ENCODE measurements at places on chromosomes 3 and 15.

- DNase-seq: no peak
Measured at GRCh38 chr3:152480282-152480953, 211.7 kb downstream of the MBNL1 start.

- DNase-seq: no peak
Measured at GRCh38 chr3:62621925-62622324, 248.6 kb upstream of the FEZF2 start.

DNA sequence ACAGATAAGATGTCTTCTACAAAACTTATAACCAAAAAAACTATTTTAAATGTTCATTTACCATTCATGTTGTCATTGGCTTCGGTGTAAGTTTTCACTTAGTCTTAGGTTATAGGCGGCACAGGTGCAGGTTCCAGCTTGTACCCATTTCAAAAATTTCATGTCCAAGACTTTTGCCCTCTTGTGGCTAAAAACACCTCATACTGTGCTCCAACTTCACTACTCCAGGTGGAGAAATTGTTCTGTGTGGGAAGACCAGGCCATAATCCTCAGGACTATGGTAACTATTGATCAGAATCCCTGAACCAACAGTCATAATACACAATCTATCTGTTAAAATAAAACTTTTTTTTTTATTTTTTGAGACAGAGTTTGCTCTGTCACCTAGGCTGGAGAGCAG, 95.2 kb upstream of the ATP11B start:
- no peak for DNase-seq

DNA sequence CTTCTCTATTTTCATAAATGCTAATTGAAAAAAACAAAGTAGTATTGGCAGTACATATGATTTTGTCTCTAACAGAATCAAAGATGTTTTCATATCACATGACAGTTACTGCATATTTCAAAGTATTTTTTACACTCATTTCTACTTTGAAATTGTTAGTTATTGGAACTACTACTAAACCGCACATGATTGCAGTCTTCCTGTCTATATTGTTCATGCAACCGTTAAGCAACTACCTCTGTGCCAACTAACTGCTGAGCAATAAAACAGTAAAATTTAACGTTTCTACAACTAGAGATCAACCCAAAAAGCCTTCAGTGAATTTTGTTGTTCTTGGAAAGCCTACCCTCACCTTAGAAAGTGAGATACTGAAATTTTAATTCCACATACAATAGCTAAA, 64.2 kb downstream of the DMXL2 start:
- DNase-seq: no peak

- DNase-seq: no peak
Measured at GRCh38 chr3:39812537-39812936, 3.1 kb downstream of the MYRIP start.

GRCh38 chr3:13509059-13509815, 29.1 kb downstream of the HDAC11 start:
- DNase-seq: no peak

DNA sequence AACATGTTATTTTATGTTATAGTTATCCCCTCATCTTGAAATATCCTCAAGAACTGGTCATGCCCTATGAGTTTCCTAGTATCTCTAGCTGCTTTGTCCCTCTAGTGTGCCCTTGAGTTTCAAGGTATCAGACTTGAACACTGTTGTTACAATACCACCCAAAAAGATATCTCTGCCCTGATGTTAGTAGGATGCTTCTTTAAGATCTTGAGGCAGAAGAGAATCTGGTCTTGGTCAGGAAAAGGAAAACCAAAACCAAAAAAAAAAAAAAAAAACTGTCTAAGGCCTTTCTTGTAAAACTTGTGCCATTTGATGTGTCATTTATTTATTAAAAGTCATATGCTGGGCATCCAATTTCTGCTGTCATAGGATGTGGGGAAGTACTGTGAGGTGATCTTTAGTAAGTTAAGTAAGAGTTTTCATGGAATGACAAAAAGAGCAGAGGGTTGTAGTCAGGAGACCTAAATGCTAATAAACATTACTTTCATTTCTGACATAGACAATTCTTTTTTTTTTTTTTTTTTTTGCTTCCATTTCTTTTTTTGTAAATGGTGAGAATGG, 229.7 kb downstream of the NECTIN3 start:
- no peak for DNase-seq

DNA sequence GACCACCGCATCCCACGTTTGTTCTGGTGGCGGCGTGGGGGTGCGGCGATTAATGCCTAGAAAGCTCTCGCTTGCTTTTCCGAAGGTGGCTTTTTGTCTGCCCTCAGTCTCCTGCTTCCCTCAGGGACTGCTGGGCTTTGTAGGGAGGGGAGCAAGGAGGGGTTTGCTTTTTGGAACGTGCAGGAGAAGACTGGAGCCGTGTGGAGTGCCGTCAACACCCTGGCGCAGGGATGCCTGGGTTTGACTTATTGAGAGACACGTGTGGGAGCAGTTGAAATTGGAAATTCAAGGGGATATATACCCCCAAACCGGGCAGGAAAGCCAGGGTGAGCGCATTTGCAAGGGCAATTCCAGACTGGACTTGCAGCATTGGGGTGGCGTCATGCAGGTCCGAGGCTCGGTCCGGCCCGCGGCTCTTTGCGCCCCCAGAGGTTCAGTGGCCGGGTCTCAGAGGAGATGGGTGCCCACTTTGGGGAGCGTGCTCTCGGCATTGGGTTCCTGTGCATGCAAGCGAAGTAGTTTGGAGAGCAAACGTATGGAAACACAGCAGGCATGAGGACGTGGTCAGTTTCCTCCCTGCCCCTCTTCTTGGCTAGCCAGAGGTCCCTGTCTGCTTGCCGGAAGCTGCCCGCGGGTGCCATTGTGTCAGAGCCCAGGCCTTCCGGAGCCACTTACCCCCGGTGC, 2.1 kb downstream of the EPHB1 start:
- no peak for DNase-seq

DNA sequence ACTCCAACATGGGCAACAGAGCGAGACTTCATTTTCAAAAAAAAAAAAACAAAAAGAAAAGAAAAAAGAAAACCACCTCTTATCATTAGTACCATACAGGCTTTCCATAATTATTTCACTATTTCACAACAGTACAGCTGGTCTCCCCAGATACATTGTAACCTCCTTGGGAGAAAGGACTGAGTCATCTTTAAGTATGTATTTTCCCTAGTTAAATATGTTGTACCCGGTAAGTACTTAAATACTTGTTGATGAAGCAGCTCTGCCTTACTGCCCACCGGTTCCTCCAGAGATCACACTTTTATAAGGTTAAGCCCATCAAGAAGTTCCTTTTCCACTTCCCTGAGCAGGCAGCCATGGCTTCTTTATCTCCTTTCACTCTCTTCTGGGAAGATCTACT, 789.5 kb upstream of the CFAP20DC start:
- DNase-seq: no peak

DNA sequence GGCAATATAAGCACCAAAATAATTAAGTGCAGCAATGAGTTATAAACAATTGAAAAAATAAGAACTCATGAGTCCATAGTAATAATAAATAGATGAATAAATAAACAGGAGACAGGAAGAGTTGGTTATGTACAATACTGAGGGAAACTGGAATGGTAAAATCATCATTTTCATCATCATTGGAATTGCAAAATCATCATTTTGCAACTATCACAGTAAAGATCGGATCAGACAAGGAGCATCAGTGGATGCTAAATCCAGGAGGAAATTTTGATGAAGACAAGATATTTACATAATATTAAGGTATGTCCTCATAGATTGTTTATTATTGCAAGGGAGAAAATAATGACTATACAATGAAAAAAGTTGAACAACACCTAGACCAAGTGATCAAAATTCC, 38.8 kb upstream of the ACAN start:
- DNase-seq: no peak

DNA sequence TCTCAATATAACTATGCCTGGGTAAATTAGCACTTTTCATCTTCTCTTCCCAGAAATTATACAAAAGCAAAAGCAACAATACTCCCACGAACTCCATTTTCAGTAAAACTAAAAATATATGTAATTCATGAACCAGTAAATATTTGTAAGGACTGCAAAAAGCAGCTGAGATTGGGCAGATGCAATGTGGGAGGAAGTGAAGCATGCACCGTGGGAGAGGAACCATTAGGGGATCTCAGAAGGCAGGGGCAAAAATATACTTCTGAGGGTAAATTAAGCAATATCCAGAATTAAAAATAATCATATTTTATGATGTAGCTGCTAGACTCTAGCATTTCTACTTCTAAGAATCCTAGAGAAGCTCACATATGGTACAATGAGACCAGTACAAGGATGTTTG, 20.2 kb downstream of the CFAP91 start:
- DNase-seq: no peak
